ENCODE measurements at places on chromosomes 5 and 9.
A peak's percentile ranks its signal among the peaks of the same experiment; 100 is the strongest.

DNA sequence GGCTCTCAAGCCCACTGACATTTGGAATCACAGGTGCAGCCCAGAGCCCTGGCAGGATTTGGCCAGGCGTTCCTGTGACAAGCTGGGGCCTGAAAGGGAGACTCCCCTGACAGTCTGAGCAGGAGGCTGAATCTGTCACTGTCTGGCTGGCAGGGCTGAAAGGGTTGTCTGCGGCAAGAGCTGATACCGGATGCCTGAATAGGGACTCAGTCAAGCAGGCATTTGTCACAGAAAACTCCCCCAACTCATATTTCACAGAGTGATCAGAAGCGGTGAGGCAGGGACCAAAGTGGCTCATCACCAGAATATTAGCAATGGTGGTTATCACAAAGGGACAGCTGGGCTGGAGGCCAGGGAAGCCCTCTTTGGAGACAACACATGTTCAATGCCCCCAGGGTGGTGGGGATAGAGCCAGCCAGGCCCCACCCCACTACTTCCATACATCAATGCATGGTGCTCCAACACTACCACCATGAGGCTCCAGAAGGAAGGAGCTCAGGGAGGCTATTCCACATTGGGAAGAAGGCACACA is 295.5 kb downstream of the DTWD2 start:
- no peak for DNase-seq

DNA sequence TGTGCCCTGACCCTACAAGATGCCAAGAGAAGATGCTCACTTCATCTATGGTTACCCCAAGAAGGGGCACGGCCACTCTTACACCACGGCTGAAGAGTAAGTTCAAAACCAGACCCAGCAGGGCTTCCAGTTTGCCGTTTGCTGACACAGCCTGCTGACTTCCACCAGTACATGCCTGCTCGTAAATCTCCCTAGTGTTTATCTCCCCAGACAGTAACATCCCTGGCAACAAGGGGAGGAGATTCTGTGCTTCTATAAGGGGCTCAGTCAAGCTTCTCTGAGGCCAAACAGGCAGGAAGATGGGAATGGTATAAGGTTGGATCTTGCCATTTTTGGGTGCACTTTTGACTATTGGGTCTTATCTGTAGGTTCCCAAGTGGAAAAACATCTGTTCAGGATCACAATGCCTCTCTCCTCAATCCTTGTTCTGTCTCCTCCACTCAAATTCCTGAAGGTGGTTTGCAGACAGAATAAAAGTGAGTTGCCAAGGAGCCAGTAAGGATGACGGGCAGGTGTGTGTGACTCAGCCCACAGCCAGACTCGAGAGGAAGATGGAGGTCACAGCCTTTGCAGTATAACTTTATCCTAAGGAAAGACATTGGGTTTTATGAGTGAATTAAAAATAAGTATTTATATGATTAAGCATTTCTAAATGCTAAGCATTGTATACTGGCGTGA is 1.9 kb downstream of the MLANA start:
- DNase-seq = no peak

- no peak for DNase-seq
These were observed 11.6 kb downstream of the ERP44 start for GRCh38 chr9:100087218-100087617.

DNA sequence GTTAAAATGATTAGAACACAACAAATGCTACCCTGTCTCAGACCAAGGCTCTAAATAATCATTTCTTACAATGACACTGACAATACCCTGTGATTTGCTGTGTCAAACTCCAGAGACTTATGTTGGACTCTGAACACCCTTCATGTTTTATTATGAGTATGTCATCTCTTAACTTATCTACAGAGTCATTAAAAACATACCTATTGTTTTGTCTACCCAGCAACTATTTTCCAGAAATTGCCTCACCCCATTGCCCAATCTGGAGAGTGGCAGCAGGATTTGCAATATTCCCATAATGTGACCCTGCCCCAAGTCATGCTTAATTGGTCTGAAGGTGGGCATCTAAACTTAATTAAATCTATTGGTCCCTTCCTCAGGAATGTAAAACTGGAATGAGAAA is 23.0 kb upstream of the KIF2A start:
- no peak for DNase-seq

- no peak for DNase-seq
These were observed 36.7 kb downstream of the SLC27A6 start for GRCh38 chr5:129001841-129002526.

DNA sequence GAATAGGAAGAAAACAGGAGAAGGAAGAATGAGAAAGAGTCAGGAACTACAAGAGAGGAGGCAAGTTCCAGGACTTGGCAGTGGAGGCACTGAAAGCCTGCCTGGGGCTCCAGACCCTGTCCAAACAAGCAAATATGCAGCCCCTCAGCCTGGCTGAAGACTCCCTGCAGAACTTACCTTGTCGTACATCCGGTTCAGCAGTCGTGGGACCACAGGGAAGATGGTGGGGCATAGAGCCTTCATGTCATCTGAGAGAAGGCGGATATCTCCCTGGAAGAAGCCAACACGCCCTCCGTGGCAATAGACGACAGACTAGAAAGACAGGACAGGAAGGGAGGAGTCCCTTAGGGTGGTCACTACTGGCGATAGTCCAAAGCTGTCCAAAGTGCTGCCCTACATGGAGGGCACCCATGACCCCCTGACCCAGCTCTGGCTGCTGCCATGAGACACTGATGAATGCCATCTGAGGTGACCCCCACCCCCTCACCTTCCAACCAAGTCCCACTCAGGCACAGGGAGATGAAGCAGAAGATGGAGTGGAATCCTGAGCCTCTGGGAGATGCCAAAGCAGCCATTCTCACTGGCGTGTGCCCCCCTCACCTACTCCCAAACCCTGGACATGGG is 27.7 kb upstream of the MEIKIN start:
- no peak for DNase-seq

GRCh38 chr5:172035049-172035448 is 28.6 kb upstream of the FBXW11 start:
- no peak for DNase-seq

DNA sequence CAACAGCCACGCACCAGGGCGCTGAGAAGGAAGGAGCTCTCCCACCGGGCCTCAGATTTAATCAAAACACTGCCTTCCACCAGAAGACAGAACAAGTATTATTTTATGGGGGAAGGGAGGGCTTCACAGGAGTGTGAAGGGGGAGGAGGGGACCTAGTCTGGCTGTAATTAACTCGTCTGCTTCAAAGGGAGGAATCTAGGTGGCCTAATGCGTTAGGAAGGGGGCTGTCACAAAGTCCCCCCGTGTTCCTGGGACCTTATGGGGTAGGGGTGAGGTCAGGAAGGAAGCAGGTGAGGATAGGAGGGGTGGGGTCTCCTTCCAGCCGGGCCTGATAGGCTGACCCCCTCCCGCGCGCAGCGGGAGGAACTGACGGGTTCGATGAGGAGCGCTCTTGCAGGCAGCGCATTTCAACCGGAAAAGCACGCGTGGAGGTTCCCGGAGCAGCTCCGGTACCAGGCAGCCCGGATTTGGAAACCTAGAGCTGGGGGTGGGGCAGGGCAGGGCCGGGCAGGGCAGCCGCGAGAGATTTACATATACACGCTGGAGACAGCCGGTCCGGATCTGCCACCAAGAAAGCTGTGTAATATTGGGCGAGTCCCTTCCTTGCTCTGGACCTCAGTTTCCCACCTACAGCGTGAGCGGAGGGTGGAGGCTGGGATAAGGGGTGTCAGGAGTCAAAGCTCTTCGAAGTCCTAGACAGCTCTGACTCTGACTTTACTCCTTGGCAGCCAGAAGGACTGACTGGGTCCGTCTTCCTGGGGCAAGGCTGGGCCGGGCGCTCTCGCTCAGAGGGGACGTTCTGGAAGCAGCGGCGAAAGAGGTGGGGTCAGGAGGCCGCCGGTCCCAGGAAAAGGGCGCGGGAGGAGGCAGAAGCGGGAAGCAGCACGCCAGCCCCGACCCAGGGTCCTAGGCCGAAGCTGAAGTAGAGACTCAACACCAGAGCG is 1.8 kb downstream of the SHB start:
- DNase-seq = no peak

DNA sequence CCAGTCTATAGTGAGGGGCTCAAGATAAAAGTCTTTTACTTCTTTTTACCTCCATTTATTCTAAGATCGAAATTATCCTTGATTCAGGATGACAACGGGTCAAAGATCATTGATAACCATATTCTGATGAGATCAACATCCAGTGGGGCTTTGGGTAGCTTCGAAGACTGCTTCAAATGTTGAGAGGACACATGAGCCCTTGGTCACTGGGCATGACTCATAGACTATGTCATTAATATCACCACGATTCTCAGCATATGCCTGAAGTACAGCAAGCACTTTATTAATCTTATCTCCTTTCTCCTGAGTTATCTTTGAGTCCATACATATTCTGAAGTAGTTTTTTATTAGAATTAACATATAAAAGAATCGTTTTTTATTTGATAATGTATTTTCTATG is 117.1 kb upstream of the DAB2 start:
- DNase-seq = no peak

GRCh38 chr5:141040093-141040770 is 10.9 kb upstream of the PCDHB1 start:
- DNase-seq = peak; percentile 64

- no peak for DNase-seq
These were observed 22.8 kb upstream of the FOXB2 start for GRCh38 chr9:76996700-76997099.

GRCh38 chr5:2929779-2930178 is 178.3 kb upstream of the IRX2 start:
- DNase-seq = no peak

DNA sequence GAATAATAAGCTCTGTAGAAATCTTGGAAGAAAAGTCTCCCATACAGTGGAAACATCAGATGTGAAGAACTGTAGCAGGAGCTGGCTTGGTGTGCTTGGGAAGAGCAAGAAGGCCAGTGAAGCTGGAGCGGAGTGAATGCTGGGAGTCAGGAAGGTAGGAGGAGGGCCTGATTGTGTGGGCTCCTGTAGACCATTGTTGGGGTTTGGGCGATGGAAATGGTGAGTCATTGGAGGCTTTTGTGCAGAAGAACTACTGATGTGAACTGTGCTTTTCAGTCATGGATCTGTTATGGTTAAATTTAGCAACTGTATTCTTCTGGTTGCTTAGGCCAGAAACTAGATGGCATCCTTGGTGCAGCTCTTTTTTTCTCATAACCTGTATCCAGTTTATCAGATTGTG is 2.3 kb downstream of the ICE1 start:
- no peak for DNase-seq

GRCh38 chr5:63554191-63554590 is 408.1 kb downstream of the HTR1A start:
- no peak for DNase-seq

GRCh38 chr5:111776913-111777781 is 20.2 kb upstream of the NREP start:
- no peak for DNase-seq

- no peak for DNase-seq
These were observed 803.3 kb upstream of the CTNND2 start for GRCh38 chr5:12707560-12707959.

- no peak for DNase-seq
These were observed 27.4 kb upstream of the EEIG1 start for GRCh38 chr9:128008171-128008570.
